HTR-8/SVneo (cell line): ENCODE measurements at places on chromosomes 6 and 20.

- DNase-seq, result peak; percentile 24
Measured at GRCh38 chr6:75893058-75893775, 144.2 kb downstream of the MYO6 start.

GRCh38 chr6:81252231-81252630 lies 500.2 kb downstream of the TENT5A start:
- DNase-seq, result no peak

DNA sequence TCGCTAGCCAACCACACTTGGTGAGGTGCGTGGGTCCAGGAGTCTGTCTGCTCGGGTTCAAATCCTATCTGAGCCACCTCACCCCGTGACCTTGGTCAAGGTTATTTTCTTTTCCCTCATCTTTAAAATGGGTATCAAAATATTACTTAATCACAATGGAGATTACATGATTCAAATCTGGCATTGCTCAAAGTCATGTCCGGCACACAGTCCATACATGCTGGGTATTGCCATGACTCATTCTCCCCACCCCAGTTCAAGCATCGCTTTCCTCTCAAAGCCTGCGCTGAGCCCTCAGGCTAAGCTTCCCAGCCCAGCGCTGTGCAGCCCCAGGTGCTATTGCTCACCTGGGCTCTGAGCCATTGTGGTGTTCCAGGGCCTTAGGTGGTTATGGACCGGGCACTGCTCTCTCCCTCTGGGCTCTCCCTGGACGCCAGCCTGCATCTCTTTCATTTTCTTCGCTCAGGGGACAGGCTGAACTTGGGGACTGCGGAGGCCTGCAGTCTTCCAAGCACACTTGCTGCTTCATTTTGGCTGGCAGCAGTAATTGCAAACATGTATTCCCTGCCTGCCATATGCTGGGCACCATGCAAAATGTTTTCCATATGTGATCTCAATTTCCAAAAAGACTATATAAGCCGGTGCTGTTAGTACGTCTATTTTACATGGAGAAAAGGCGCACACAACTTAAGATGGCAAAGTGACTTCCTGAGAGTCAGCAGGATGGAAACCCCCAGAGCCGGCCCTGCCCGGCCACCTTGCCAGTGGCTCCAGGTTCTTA lies 27.3 kb downstream of the WRNIP1 start:
- no peak for DNase-seq

- no peak for DNase-seq
Measured at GRCh38 chr6:80235647-80236046, 129.2 kb downstream of the BCKDHB start.

DNA sequence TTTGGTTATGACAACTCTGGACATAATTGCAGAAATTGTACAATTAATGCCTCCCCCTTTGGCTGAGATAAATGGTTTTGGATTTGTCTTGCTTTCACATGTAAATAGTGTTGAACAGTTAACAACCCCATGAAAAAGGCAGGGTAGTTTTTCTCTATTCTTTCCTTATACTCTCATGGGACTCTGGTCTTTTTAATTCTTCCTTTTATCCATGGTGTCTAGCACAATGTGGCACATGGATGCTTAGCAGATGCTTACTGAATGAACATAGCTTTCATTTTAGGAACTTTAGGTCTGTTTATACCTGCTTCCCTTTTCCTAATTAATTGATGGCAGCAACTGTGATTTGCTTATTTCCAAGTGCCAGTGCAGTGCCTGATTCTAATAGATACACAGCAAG lies 75.6 kb downstream of the NCOA3 start:
- DNase-seq, result no peak

GRCh38 chr20:40654876-40655275 lies 34.2 kb downstream of the MAFB start:
- DNase-seq, result no peak

GRCh38 chr6:164756142-164756541 lies 553.3 kb downstream of the C6orf118 start:
- no peak for DNase-seq
